ENCODE measurements at places on chromosomes 1 and 21.

GRCh38 chr21:44966135-44967081 is 26.6 kb downstream of the SLX9 start:
- peak; percentile 73 for DNase-seq

DNA sequence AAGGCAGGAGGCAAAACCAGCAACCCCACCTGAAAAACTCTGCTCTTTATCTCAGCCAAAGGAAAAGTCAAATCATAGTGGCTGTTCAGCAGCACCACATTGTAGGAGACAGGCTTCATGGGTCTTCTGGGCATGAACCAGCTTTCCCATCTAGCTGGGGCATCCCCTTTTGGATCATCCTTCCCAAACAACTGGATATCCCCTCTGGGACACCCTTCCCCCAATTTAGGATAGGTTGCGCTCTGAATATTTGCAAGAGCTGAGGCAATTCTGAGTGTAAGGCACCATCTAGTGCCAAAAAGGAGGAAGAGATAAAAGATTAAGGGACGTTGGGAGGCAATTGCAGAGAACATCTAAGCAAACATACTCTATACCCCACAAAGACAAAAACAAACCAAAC is 295.8 kb downstream of the MATN1 start:
- no peak for DNase-seq

- DNase-seq = peak; percentile 69
Observed at GRCh38 chr21:45541221-45542039, 810 bp downstream of the SLC19A1 start.

DNA sequence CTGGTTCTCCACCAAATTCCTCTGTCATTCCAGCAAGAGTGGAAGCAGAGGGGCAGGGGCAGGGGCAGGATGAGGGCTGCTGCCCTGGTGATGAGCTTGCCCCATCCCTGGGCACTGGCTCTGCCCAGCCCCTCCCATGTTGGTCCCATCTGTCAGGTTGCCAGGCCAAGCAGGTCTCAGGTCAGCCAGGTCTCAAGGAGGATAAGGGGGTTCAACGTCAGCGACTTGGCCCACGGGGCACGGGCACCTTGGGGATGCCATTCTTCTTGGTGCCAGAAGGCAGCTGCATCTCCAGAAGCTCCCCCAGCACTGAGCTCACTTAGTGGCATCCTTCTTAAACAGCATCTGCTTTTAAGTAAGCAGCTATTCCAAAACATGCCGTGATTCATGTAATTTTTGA is 133.1 kb downstream of the AJAP1 start:
- no peak for DNase-seq

DNA sequence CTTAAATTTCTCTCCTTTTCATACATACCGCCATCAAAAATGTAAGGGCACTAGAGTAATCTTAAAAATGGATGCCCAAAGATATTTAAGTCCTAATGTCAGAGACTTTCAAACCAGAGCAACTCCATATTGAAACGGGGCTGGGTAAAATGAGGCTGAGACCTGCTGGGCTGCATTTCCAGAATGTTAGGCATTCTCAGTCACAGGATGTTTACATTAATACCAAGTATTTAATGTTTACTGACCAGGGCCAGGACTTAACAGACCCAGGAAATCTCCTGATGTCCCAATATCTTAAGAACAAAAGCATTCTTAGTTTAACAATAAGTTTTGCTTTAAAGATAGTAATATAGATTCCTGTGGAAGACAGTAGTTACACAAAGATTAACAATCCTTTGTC is 563.9 kb upstream of the BEND5 start:
- DNase-seq = no peak

DNA sequence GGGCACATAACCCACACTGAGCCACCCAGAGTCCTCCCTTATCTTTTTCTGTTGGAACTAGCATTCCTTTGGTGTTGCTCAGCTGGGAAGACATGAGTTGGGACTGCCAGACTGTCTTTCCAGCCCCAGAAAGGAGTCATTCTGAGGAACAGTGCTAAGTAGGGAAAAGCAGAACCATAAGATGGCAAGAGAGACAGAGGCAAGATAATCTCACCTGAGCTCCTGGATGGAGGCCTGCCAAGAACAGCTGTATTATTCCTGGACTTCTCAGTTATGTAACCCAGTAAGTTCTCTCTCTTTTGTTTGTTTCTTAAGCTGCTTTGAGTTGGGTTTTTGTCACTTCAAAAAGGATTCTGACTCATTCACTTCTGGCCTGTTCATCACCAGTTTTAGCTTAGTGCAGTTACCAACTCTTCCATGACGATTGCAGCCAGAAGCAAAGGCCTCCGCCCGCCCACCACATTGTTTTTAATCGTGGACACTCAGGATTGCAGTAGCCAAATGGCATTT is 134.4 kb downstream of the OMA1 start:
- peak; percentile 63 for DNase-seq

DNA sequence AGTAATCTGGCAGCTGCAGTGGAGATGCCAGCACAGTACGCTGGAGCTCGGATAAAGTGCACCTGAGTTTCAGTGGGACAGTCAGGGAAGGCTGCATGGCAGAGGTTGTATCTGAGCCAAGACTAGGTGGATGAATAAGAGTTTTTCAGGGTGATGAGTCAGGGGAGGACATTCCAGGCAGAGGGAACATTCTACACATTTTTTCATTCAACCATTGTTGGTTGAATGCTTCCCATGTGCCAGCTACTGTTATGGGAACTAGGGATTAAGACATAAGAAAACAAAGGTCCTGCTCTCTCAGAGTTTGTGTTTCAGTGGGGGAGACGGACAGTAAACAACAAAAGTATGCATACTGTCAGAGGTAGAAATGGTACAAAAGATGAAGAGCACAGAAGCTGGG is 5.2 kb downstream of the LEPR start:
- peak; percentile 91 for DNase-seq

- DNase-seq = no peak
Observed at GRCh38 chr1:15756143-15757015, 2.2 kb upstream of the FBLIM1 start.

GRCh38 chr1:234316937-234317336 is 56.3 kb upstream of the COA6 start:
- no peak for DNase-seq

DNA sequence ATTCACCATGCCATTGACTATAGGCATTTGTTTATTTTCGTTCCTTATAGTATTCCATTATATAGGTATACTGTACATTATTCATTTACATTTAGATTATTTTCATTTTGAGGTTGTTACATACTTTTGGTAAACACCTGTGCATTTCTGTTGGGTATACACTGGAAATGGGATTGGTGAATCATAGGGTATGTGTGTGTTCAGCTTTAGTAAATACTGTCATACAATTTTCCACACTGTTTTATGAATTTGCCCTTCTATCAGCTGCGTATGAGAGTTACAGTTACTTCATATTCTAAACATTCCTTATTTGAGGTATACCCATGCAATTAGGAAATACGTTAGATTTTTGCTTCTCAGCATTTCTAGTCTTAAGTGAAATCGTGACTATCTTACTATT is 55.1 kb upstream of the FASLG start:
- no peak for DNase-seq

DNA sequence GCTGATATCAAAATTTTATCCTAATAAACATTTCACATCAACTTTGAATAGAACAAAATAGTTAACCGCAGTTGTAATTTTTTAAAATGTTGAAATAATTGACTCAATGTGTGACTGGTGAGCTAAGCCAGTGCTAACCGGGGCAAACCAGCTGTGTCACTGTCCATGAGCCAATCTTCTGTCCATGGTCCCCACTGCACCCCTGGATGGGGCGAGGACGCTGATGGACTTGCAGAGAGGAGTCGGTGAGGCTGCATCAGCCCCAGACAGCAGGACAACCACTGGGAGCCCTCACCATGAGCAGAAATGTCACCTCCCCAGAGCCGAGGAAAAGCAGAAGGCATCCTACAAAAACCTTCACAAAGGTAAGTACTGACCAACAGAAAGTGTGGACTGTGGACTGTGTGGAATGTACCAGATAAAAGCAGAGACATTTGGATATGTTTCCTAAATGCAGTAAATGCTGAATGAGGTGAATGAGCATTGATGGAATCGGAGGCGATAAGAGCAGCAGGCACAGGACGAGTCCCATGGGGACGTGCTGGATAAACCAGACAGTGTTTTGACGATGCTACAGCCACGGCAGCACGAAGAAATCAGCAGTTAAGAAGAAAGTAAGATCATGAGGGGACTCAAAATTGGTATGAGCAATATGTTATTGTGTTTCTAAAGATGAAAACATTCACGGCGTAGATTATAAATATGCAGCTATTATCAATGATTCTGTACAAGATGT is 115.0 kb upstream of the BACE2 start:
- DNase-seq = no peak

GRCh38 chr1:63819795-63820194 is 46.0 kb downstream of the ROR1 start:
- DNase-seq = no peak

DNA sequence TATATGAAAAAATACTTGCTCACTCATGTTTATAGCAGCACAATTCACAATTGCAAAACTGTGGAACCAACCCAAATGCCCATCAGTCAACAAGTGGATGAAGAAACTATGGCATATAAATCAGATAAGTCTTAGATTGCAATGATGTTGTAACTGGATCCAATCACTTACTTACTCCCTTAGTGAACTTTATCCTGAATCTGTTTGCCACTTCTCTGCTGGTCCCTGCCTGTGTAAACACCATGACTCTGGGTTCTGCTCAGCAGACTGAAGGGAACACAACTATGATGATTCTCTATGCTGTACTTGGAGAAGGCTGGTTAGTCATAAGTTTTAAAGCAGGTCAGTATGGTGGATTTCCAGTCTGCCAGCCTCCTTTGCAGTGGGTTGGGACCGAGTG is 391.2 kb downstream of the RWDD3 start:
- no peak for DNase-seq

DNA sequence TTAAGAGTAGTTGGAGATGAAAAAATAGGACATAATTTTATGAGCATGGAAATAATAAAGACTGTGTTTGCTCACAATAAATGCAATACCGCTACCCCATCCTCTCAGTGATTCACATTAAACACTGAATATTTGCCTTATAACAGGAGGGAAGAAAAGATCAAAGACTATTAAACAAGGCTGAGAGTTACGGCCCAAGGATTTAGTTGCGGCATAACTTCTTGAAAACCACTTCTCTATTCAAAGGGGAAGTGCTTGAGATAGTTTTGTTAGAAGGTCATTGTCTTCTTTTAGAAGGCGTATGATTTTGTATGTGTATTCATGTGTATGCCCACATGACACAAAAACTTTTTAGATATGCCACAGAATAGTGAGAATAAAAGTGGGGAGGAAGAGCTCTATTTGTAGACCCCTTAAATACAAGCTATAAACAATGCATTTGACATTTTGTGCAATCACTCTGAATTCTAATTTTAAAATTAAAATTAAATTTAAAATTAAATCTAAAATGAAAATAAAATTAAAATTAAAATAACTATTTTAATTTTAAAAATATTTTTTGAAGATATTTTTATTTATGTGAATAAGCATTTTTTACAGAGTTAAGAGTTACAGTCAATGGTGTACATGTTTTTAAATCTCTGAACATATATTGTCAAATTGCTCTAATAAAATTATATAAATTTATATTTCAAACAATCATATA is 986.6 kb upstream of the ADAMTS5 start:
- DNase-seq = peak; percentile 28

- no peak for DNase-seq
Observed at GRCh38 chr1:111882986-111883560, 106.4 kb downstream of the KCND3 start.

- no peak for DNase-seq
Observed at GRCh38 chr1:182794676-182795201, 5.2 kb downstream of the NPL start.

- DNase-seq = peak; percentile 66
Observed at GRCh38 chr21:17585875-17586450, 26.7 kb downstream of the BTG3 start.

DNA sequence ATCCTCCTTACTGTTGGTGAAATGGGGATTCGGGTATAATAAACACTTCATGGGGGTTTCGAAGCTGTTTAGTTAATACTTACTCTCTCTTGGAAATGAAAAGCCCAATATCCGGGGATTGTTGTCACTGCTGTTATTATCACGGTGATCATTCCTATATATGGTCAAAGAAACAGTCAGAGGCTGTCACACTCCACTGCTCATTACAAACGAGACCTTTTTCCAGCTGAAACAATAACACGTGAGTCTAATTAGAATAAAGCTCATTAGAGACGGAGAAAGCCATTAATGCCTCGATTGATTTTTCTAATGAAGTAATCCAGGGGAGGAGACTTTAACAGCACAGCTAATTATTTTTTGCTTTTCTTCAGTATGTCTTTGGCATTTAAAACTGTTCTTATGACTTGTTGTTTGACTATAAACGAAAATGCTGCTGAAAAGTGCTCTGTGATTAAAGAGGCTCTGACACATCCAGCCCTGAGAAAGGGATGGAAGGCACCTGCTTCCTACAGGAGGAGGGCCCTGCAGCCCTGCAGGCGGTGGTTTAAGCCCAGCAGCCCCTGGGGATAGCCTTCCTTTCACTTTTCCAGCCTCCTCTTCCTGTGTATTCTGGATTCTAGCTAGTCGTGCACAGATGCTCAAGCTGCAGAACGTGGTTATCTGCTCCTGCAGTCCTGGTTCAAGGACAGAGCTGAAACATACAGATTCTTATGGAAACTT is 143.6 kb downstream of the EDEM3 start:
- DNase-seq = peak; percentile 36

- DNase-seq = no peak
Observed at GRCh38 chr1:96927125-96927524, 205.5 kb downstream of the PTBP2 start.

- DNase-seq = no peak
Observed at GRCh38 chr1:187763465-187763864, 934.7 kb downstream of the PLA2G4A start.

Measured in astrocyte of the hippocampus (primary cell).